Natural killer cell (primary cell): ENCODE measurements at places on chromosomes 12 and 14. TPM values are rescaled to one million over a fixed set of nuclear protein-coding genes. Genes with fewer than 3 reads are reported as not detected.

The SLC10A1 gene
- not detected for total RNA-seq

The MED13L gene
- total RNA-seq, result 240 TPM

GRCh38 chr14:93276031-93276716, 56.7 kb downstream of the BTBD7 start:
- H3K4me3 ChIP-seq, result no peak overlapping the region
- H3K27me3 ChIP-seq, result no peaks in the 10 kb centered on the region
- DNase-seq, result no peak
- H3K4me1 ChIP-seq, result no peaks in the 10 kb centered on the region
- peaks cover 2% of the 10 kb centered on the region for H3K36me3 ChIP-seq
- no peak overlapping the region for H3K27ac ChIP-seq

DNA sequence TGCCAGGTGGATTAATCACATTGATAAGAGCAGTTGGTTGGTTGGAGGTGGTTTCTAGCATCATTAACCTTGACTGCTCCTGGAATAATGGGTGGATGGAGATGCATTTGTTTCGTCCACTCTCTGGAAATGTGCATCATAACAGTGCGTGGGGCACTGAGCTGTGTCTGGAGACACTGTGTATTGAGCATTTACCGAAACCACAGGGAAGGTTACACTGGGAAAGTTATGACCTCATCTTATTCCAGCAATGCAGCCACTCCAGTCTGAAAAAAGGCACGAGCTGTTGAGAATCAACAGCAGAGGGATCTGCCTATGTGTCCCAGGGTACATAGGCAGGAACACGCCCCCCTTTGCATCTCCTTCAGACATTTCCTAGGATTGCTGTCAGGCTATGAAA, 27.2 kb downstream of the RNFT2 start:
- no peak for DNase-seq
- no peaks in the 10 kb centered on the region for H3K4me1 ChIP-seq
- no peaks in the 10 kb centered on the region for H3K27me3 ChIP-seq
- H3K36me3 ChIP-seq, result no peaks in the 10 kb centered on the region
- H3K4me3 ChIP-seq, result no peak overlapping the region
